ENCODE measurements at places on chromosomes 16 and 17.

DNA sequence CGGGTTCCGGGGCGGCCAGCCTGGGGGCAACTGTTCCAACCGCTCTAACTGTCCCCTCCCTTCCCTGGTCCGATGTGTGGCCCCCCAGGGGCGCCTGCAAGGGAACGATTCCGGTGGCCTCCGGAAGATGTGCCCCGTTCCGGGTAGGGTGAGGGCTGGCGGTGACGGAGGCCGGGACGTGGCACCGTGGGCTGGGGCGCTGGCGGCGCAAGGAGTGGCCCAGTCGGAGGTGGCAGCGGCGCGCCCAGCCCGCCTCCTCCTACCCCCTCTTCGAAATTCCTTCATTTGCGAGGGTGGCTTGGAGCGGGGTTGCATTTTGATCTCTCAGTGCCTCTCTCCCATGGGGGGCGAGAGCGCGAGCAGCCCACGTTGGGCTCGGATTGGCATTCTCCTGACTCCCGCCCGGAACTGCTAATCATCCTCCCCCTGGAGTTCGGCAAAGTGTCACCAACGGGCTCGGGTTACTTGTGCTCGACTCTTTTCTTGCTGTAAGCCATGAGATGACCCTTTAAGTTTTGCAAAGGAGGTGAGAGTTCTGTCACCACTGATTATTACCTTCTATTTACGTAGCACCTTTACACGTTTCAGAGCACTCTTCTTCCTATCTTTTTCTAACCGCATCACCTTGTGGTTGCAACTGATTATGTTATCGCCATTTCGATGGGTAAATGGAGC is 622 bp downstream of the NDEL1 start:
- peak; percentile 74 for DNase-seq

GRCh38 chr16:55151561-55152305 is 172.3 kb upstream of the IRX6 start:
- peak; percentile 21 for DNase-seq

- no peak for DNase-seq
Observed at GRCh38 chr16:51024703-51025102, 126.4 kb downstream of the SALL1 start.

DNA sequence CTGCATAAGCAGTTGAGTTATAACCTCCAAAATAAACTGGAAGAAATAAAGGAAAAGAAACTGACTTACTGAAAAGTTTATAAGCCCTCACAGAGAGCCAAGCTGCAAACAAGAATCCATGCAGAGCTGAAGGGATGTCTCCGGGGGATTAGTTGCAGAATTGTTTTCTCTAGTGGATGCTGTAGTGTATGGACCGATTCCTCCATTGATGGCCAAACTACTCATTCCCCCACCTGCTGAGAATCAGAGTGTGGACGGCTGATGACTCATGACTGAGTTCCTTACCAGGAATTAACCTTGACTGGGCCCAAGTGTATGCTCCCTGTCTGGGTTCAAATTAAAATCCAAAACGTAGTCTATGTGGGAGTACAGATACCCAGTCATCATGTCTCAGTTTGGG is 93.9 kb upstream of the CDH8 start:
- no peak for DNase-seq

Measured in kidney (tissue), 22 donors.